ENCODE measurements at places on chromosomes 3 and 15.

DNA sequence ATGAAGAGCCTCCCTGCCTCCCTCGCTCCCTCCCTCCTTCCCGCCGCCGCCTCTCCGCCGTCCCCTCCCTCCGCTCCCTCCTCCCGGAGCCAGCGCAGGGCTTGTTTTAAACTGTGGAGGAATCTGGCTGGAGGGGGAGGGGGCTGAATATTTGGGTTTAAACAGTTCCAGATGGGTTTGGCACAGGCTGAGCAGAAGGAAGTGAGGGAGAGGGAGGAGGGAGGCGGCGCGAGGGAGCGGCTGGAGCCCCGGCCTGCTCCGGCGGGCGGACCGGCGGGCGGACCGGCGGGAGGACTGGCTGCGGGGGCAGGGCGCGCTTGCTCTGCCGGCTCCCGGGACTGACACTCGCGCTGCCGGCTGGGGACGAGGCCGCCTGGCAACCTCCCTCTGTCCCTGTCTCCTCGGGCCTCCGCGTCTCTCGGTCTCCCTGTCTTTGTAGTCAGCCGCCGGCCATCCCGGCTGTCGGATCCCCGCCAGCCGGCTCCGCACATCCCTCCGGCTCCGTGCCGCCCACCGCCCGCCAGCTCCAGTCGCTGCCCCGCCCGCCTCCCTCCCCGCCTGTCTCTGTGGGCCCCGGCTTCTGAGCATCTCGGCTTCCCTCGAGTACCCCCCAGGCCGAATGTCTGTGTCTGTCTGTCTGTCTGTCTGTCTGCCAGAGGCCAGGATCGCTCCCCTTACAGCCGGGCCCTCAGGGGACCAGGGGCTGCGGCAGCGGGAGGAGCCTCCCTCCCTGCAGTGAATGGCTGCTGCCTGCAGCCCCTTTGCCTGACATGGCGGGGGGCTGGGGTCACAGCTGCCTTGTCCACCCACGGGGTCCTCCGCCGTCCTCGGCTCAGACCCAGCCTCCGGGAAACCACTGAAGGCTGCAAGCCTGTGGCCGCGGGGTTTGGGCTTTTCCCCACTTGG, 7.6 kb downstream of the EPHB3 start:
- DNase-seq = peak; percentile 87

GRCh38 chr3:55571216-55571813, 84.2 kb upstream of the WNT5A start:
- no peak for DNase-seq

DNA sequence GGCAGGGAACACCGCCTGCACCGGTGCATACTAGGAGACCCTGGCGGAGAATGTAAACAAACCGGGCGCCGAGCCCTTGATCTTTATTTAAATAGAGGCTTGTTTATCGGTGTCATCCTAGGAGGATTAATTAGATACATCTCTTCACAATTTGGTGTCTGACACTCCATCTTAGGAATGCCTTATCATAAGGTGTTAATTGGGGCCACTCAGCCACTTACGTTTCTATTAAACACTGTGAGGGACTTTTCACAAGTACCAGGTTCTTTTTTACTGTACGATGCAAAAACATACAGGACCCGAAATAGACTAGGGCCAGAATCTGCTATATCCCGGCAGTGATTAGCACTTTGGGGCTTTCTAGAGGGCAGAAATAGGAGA, 8.0 kb downstream of the EOMES start:
- no peak for DNase-seq

DNA sequence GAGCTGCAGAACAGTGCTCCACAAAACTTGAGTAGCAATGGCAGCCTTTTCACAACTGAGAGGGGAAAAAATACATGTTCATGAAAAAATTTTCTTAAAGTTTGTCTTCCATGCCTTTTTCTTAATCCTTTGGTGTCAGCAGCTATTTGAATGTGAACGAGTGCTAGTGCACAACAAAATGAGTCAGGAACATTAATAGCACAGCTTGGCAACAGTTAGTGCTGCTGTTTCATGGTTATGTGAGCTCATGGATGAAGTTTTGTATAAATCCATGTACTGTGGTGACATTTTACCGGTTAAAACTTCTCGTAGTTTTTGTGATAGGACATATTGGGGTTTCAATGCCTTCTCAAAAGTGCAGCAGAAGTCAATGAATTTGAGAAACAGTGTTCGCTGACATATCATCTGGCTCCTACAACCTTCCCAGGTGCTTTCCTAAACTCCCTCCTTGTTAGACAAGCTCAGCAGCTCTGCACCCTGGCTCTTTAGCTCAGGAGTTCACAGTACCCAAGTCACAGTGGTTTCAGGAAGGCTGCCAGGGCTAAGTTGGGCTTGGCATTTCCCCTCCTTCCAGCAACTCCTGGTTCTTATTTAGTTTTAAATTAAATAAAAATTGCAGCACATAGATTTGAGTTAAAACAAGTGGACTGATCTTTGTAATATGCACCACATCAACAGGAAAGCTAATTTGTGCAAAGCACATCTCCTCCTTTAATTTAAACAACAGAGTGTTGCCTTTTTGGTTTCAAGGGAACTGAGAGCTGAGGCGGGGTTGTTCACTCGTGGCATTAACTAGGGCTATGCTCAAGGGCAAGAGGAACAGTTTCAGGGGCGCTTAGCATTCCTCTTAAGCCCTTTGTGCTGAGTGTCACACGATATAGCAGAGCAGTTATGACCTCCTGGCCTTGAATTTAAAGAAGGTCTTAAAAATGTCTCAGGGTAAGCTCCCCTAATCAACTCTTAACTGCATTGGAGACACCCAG, 362.8 kb downstream of the CHST2 start:
- DNase-seq = no peak

- DNase-seq = no peak
Measured at GRCh38 chr3:129433565-129433964, 5.1 kb upstream of the EFCAB12 start.

- DNase-seq = no peak
Measured at GRCh38 chr3:129353589-129353941, 74.9 kb downstream of the EFCAB12 start.

GRCh38 chr3:42906070-42906847, at the start of gene ZNF662:
ZNF662 (plus strand) TSS chr3:42906142; CDS start chr3:42908115, 1,973 bp downstream.
- DNase-seq = no peak

DNA sequence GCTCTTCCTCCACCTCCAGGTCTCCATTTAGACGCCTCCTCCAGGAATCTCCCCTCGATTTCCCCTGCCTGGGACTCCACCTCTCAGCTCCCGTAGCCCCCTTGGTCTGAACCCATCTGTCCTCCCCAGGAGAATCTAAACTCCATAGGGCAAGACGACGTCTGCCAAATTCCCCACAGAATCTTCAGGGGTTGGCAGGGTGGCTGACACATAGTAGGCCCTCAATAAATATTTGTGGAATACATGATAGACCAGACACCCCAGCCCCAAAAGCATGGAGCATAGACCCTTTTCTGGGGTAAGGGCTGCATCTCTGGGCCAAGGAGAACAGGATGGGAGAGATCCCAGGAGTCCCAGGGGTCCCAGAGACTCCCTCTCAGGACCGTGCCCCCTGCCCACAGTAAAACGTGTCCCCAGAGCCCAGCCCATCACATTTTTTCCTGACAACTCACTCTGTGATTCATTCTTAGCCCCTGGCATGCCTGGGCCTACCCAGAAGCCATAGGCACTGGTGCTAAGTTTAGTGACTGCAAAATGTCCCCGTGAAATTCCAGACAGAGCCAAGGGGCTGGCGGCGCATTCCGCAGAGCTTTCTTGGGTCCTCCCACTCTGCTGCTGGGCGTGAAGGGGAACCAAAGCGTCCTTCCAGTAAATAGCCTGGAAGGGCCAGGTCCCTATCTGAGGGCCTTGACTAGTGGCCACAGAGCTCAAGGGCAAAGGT, 78.0 kb upstream of the SLC6A6 start:
- DNase-seq = peak; percentile 34
